ENCODE measurements at places on chromosomes 16 and 17.

DNA sequence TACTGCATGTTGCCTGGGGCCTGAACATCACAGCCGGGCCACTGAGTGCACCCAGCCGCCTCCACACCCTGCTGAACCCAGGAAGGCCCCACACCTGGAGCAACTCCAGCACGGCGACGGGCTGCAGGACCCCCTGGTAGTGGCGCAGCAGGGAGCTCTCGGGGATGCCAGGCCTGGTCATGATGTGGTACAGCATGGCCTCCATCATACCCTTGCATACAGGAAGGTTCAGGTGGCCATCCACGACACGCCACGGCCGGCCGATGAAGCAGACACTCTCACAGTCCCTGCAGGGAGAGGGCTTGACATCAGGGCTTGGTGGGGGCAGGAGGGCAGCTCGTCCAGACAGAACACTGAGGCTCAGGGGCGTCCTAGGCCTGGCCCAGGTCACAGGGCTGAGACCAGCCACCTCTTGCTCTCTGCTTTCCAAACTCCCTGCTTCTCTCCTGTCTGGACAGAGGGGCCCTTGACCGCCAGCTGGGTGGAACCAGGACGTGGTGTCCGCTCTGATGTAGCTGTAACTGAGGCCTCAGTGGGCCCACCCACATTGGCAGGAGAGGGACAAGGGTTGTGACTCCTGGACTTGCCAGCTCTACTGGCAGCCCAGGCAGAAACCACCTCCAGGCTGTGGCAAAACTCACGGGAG is 60.3 kb downstream of the IL21R start:
- DNase-seq: no peak

DNA sequence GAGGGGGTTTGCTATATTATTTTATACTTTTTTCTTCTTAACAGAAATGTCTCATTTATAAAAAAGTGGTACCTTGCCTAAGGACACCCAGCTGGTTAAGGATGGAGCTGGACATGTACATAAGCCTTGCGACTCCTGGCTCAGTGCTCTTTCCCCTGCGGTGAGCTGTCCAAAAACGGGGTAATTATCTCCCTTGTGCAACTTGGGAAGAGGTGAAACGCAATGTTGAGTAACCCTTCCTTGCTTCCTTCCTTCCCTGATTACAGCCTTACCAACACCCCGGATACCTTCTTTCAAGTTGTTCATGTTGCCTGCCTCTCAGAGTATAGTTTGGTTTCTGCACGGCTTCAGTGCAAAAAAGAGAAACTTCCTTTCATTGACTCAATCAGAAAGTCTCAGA is 94.1 kb upstream of the XYLT1 start:
- DNase-seq: no peak

DNA sequence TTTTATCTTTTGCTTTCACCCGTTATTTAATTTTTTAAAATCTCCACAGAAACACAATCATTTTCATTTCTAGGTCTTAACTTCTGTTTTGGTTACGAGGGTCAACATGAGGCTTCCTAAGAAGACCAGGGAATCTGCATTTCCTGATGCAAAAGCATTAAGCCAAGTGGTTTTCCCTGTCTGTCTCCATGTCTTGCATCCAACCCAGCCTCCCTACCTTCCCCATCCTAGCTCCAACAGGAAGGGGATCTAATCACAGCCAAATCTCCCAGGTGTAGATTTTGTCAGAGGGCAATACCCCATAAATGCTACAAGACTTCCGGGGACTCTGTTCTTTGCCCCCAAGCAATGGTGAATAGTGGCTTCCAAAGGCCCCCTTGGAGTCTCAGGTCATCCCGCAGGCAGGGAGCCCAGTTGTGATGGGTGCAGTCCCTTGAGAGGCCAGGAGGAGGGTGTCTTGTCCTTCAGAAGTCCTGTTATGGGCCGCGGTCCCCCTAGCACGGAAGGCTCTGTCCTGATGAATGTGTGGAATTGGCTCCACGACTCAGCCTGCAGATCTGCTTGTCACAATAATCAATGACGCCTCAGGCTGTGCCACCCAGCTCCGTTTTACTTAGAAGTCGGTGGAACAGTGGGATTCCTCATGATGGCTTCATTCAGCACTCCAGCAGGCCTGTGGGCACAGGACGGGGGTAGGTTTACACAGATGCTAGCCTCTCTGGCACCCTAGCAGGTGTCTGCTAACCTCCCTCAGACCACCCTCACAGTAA is 141.1 kb downstream of the RGS9 start:
- DNase-seq: peak; percentile 84

GRCh38 chr16:68902003-68902968 is 59.0 kb downstream of the TANGO6 start:
- peak; percentile 60 for DNase-seq

- no peak for DNase-seq
These were observed 791 bp upstream of the PLD6 start for GRCh38 chr17:17206913-17207335.

GRCh38 chr17:72977771-72978417 is 114.6 kb downstream of the SLC39A11 start:
- DNase-seq: no peak

GRCh38 chr17:82592289-82592766 is 55.9 kb downstream of the WDR45B start:
- peak; percentile 38 for DNase-seq

DNA sequence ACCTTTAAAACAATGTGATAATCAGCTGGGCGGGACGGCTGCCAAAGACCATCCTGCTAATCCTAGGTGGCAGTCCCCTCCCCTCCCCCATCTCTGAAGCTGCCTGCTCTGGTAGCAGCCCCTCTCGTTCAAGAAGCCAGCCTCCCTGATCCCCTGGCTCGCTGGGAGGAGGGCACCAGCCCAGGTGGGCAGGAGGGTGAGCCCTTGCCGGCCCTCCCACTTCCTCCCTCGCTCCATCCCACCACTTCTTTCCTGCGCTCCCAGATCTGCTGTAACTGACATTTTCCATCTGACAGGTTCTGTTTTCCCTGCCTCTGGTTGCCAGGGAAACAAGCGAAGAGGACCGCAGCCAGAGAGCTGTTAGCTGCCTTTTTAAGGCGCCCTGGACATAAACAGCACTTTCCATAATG is 155.7 kb upstream of the TNRC6C start:
- peak; percentile 81 for DNase-seq

DNA sequence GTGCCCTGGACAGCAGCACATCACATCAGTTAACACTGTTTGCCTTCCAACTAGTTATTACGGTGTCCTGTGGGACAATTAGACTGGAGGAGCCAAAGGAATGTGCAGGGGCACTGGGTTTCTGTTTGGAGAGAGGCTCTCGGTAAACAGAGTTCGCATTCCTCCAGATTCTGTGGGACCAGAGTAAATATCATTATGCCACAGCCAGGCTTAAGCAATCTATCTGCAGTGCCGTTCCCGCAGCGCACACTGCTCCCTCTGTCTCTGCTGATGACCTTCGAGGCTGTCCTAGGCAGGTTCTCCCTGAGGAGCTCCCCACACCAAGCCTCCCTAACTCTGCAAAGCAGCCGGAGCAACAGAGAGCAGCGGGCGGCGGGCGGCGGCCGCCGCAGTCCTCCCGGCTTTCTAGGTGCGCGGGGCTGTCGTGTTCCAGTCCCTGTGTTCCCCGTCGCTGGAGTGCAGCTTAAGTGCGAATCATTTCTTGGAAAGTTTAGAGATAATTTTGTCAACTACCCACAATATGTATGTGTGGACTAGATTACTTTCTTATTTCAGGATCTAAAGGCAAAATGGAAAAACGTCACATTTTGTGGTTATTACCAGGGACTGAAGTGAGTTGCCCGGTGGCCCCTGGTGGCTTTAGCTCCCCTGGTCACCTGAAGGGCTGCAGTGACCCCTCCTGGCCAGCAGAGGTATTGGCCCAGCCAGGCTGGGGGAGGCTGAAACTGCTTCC is 43.3 kb downstream of the PGS1 start:
- DNase-seq: peak; percentile 97

GRCh38 chr17:58703137-58703915 is 10.9 kb downstream of the RAD51C start:
- DNase-seq: no peak

DNA sequence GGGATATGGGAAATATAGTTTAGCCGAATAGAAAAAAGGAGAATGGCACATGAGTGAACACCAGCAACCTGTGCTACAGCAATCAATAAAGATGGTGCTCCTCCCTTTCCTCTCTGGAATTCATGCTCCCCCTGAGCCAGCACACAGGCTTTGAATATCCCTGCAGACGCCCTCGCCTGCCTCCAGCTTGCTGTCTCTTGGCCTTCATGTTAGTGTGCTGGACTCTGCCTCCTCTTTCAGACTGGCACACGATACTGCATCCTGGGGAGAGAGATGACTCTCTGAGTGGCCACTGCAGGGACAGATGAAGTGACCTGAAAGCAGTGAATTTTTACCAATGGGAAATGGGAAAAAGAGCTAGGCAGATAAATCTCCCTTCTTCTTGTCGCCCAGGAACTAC is 498.6 kb upstream of the SALL1 start:
- no peak for DNase-seq

DNA sequence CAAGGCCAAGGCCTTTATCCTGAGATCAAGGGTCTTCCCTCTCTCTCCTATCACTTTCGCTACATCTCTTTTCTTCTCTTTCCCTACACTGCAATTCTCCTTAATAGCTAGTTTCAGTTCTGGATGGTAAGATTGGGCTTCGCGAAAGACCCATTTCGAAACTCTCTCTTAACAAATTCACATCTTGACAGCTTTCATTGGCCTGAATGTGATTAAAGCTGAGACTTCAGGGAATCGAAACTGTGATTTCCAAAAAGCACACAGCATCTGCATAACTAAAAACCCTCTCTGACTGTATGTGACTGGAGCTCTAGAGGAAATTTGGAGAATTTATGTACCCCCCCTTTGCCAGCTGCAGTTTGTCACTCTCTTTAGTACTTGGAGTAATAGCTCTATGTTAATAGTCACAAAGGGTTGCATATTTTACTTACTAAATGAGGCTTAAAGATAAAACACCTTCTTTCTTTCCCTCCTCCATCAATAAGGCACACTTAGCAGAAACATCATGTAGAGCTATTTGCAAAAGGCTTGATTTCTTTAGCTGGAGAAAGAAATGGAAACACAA is 105.3 kb upstream of the FAM20A start:
- DNase-seq: no peak

DNA sequence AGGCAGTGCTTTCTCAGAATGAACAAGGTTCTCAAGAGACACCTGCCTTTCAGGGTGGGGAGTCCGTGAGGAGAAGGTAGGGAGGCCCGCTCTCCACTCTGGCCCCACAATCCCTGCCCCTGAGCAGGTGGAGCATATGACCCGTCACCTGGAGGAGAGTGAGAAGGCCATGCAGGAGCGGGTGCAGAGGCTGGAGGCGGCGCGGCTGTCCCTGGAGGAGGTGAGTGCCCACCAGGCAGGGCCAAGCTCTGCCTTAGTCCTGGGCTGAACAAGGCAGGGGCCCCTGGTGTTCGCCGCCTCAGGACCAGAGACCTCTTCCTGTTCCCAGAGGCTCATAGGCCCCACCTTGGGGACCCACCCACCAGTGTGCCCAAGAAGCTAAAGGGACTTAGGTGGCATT is 2.5 kb upstream of the RAC3 start:
- no peak for DNase-seq

- peak; percentile 58 for DNase-seq
These were observed 33.5 kb upstream of the SREBF1 start for GRCh38 chr17:17870247-17870646.

- no peak for DNase-seq
These were observed 4.2 kb downstream of the CDR2 start for GRCh38 chr16:22370038-22370820.

GRCh38 chr17:50924300-50924699 is 58.1 kb upstream of the TOB1 start:
- DNase-seq: no peak

DNA sequence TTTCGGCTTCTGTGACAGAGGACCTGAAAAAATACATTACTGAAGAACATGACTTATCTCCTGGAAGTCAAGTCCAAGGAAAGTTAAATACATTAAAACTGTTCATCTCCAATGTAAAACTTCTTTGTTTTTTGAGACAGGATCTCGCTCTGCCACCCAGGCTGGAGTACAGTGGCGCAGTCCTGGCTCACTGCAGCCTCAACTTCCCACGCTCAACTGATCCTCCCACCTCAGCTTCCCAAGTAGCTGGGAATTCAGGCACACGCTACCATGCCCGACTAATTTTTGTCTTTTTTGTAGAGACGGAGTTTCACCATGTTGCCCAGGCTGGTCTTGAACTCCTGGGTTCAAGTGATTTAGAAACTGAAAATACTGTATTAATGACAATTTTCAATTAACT is 9.7 kb upstream of the TERB1 start:
- DNase-seq: no peak

GRCh38 chr16:65786916-65787315 is 579.6 kb upstream of the CDH5 start:
- no peak for DNase-seq

GRCh38 chr17:16423226-16423872 is 8.0 kb downstream of the TRPV2 start:
- peak; percentile 20 for DNase-seq

DNA sequence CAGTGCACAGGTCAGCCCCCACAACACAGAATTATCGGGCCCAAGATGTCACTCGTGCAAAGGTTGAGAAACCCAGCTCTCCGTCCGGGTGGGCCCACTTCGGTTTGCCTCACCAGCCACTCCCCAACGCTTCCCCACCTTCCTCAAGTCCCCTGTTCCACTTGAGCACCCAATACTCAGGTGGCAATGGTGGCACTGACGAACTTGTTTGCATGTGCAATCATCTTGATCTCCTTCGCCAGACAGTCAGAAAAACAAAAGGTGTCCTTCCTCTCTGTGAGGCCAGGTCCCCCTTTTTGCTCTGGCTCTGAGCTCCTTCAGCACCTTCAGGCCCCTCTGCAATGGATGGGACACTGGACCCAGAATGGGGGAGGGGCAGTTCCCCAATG is 3.7 kb downstream of the GGA2 start:
- no peak for DNase-seq

Measured in H7 (cell line).